ENCODE measurements at places on chromosomes 16 and 17.

- no peak for DNase-seq
Measured at GRCh38 chr17:11900041-11900476, 97.2 kb downstream of the ZNF18 start.

DNA sequence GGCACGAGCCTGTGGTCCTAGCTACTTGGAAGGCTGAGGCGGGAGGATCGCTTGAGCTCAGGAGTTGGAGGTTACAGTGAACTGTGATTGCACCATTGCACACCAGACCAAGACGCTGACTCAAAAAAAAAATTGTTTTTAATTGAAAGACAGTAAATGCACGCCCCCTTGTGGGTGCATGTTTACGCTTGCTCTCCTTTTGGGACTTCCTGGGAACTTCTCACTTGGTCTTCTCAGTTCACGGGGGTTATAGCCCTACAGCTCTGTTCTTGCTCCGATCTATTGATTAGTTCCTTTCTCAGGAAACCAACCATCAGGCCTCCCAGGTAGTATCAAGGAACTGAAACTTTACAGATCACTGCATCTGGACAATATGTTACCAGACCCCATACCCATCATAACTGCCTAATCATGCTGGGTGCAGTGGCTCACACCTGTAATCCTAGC is 14.2 kb upstream of the RIPOR1 start:
- peak; percentile 70 for DNase-seq

- no peak for DNase-seq
Measured at GRCh38 chr17:78362671-78363070, 2.8 kb upstream of the SOCS3 start.

DNA sequence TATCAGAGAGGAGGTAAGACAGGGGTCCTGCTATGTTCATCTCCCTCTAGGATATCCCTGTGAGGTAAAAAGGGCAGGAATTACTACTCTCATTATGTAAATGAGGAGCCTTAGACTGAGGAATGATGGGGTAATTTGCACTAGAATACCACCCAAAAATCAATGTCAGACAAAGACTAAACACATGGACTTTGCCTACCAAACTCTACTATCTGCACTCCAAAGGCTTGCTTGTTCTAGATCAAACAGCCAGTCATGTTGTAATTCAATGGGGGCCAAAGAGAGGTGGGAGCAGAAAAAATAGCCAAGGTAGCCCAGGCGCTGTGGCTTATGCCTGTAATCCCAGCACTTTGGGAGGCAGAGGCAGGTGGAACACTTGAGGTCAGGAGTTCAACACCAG is 120.7 kb downstream of the LYRM1 start:
- no peak for DNase-seq

Data from right lobe of liver (tissue), 6 donors.